ENCODE measurements at places on chromosomes 6 and 20.
A peak's percentile ranks its signal among the peaks of the same experiment; 100 is the strongest.

GRCh38 chr20:9592419-9592818 lies 78.0 kb downstream of the LAMP5 start:
- no peak for DNase-seq

GRCh38 chr6:149248693-149249369 lies 68.7 kb upstream of the TAB2 start:
- DNase-seq = no peak

DNA sequence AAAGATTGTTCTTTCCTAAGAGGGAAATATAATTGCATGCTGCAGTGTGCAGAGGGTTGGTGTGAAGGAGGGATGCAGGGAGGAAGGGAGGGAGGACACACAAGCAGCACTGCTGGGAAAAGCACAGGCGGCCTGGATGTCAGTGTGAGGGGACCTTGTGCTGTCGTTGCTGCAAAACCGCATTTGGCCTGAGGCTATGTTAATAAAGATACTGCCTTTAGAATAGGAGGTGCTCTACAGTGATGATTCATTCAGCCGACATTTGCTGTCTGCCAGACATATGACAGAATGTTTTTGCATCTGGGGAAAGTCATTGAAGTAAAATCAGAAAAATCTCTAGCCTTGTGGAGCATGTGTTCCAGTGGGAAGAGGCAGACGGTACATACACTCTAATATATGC lies 50.5 kb upstream of the TRIM26 start:
- no peak for DNase-seq

DNA sequence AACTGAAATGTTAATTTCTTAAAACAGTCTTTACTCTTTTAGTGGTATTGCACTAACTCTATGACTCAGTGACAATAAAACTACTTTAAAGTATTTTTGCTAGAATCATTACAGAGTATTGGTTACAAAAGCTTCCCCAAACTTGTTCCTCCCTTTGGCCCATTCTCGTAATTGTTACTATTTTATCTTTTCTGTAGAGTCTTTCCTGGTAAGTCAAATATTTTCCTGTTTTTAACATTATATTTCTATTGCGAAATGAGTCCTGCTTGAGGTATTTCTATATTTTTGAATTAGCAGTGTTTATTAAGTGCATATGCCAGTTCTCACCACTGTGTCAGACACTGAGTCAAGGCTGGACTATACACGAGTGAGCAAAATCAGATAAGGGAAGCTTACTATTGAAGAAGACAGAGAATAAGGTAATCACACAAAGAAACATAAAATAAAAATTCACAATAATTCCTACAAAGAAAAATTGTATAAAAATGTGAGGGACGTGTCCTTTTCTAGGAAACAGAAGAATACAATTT lies 970.5 kb downstream of the EYS start:
- no peak for DNase-seq

DNA sequence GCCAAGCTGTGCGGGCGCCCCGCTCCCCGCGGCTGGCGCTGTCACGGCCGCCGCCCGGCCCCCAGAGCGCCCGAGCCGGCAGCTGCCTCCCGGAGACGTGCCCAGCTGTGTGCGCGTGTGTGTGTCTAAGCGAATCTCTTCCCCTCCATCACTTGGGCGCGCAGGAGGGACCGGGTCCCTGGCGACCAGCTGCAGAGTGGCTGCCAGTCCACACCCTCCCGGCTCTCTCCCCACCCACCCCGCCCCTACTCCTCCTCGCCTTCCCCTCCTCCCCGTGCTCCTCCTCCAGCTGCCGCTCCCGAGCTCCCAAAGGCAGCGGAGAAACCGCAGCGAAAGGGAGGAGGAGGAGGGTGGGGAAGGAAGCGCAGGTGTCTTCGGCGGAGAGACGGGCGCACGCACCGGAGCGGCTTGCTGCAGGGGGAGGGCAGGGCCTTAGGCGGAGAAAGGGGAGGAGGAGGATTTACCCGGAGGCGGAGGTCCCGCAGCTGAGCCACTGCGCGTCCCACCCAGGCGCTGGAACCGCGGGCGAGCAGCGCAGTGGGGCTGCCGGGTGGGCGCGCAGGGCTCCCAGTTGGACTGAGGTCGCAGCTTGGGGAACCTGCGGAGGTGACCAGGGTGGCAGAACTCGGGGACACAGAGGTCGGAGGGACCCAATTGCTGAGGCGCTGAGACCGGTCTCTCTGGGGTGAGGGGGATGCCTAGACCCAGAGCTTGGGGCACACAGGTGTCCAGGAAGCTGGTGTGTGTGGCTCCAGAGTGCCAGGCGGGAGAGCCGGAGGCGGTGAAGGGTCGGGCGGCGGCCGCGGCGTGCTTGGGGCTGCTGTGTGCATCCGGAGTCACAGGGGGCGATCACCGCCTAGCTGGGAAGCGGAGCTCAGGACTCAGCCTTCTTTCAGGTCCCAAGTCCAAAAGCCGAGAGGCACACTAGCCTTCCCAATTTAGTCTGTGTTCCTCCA lies at the start of gene HS3ST5:
Gene HS3ST5 (minus strand): TSS at position 198 of the 956 bp plus-strand sequence. CDS start 280,178 bp downstream, outside the sequence.
- peak; percentile 6 for DNase-seq

DNA sequence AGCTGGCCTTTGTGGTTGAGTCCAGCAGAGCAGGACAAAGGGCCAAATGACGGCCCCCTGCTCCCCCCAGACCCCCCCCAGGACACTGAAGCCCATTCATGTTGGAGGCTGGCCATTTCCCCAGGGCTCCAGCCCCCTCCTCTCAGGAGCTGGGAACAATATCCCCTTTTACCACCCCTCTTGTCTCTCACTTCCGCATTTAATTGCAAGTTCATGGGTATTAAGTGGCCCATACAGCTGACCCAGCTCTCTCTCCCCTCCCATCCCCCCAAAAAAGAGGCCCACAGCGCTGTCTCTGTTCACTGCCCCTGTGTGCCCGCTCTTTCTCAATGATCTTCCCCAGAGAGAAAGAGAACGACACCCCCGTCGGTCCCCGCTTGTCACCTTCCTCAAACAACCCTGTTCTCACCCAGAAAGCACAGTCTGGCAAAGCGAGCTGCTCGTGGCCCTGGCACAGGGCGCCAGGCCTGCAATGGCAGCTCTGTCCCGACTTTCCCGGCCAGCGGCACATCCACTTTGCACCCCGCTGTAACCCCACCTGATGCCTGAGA lies 30.4 kb downstream of the PREX1 start:
- DNase-seq = no peak

GRCh38 chr6:106886922-106887797 lies 87.4 kb downstream of the CD24 start:
- DNase-seq = no peak

- no peak for DNase-seq
These were observed 15.2 kb upstream of the MCCD1 start for GRCh38 chr6:31513456-31514165.

DNA sequence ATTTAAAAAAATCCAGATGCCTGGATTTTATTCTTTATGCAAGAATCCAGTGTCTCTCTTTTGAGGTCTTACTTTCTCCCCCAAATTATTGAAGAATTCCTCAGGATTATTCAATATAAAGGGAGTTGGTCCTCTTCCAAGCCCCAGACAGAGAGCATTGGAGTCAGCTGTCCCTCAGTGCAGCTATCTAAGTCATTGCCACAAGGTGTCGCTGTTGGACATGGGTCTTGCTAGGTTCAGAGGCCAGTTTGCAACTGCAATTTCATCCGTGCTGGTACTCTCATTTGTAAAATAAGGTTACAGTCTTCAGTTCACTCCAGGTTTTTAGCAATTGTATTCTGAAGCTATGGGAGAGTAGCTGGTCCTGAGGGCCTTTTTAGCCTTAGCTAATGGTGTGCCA lies 27.8 kb downstream of the CCN2 start:
- no peak for DNase-seq

DNA sequence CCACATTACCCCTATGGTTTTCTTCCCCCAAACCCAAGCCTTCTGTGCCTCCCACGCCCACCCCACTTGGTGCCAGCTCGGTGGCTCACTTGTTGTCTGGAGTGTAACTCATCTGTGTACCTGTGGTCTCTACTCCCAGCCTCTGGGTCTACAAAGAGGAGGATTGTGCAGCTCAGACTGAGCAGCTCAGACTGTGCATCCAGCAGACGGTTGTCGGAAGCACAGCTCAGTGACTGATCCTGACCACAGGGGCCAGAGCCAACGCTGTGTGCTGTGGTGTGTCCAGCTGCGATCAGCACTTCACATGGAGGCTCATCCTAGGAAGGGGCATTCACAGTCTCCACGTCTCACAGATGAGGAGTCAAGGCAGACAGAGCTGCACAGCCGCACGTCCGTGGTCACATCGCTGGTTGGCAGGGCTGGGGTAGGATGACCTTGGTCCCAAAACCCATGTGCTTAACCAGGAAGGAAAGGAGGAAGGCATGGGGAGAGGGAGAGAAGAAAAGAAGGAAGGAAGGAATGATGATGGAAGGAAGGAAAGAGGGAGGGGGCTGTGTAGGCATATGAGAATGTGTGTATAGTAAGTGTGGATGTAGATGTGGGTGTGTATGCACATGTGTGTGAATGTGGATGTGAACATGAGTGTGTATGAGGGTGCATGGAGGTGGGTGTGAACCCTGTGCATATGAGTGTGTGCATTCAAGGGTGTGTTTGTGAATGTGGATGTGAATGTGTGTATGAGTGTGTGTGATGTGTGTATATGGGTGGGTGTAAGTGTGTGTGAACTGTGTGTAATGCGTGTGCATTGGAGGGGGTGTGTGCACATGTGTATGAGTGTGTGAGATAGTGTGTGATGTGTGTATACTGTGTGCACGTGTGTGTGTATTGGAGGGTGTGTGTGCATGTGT lies 28.2 kb upstream of the STX16 start:
- no peak for DNase-seq

DNA sequence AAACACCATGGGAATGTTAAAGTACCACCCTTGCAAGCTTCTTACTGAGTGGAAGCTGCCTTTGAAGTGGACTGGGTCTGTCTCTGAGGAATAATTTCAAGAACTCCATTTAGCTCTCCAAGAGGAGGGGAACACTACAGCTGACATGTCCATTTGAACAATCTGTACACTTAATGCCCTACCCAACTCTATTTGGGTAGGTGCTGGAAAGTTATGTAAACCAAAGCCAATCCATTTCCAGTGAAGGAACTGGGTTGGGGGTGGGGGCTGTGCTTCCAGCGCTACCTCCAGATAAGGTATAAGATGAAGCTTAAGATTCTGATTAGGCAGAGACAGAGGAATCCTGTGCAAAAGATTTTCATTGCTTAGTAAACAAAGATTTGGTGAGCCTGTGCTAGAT lies 122.0 kb downstream of the TCP11 start:
- DNase-seq = no peak

DNA sequence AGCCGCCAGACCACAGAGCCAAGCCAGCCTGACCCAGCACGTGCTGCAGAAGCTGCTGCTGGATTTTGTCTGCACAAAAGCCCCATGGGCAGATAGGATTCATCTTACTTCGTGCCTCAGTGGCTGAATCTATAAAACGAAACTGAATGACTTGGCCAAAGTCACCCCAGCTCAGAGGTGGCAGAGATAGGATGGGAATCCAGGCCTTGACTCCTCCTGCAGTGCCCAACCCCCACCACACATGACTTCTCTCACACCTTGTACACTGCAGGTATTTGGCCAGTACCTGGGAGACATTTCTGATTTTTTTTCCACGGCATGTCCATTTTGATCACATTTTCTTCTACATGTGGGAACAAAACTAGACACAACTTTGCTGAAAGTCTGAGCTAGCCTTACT lies 182.1 kb downstream of the ANKRD60 start:
- no peak for DNase-seq

GRCh38 chr6:317448-318144 lies 25.3 kb downstream of the DUSP22 start:
- DNase-seq = no peak

DNA sequence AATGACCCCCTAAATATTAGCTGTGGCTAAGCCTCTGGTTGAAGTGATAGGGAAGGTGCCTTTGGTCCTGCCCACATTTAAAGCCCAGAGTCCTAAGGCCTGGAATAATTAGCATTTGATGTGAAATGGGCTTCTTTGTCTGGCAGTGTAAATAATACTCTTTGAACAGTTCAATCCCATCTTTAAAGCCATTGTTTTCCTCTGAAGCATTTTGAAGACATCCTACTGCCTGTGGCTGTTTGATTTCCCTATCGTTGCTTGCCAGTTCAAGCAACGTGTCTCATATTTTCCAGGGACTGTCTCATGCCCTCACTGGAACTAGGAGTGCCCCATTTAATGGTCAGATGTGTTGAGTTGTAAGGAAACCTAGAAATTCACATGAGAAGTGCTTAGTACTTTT lies 89.3 kb upstream of the BTN3A2 start:
- no peak for DNase-seq
